ENCODE measurements at places on chromosomes 3 and 15.

GRCh38 chr15:78642331-78642730, 1.3 kb upstream of the CHRNB4 start:
- no peak for DNase-seq

GRCh38 chr3:107913701-107914100, 177.1 kb downstream of the CD47 start:
- no peak for DNase-seq

DNA sequence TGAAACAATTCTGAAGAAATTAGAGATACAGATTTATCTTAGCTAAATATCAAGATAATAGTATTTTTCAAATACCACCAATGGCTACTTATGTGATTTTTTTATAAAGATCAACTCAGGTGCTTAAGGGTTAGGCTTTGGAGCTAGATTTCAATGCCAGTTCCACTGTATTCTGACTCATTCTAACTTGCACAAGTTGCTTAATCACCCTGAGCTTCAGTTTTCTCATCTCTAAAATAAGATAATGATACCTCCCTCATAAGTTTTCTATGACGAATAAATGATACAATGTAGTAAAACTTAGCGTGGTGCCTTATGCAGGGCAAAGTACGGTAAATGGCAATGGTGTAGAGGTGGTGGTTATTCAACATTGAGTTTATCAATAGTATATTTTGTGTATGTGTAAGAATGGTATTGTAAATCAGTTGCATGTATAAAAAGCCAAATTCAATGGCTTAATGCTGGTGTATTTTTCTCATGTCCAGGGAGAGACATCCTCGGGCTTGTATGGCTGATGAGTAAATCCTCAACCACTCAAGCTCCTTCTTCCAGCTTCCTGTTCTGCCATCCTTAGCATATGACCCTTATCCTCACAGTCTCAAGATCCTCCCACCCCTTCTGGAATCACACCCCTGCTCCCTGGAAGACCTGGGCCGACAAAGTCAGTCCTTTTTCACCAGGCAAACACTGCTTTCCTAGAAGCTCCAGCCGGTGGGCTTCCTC, 505.9 kb upstream of the CFAP20DC start:
- DNase-seq = no peak

DNA sequence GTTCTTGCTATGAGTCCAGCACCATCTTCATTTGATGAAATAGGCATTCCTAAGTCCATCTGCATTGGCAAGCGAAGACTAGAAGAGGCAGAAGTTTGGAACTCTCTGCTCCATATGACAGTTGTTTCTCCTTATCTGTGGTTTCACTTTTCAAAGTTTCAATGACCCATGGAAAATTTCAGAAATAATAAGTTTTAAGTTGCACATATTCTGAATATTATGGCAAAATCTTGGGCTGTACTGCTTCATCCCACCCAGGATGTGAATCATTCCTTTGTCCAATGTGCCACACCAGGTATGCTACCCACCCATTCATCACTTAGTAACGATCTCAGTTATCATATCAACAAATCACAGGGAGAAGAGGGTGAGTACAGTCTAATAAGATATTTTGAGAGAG, 647.9 kb downstream of the GRM7 start:
- DNase-seq = no peak

- no peak for DNase-seq
These were observed 179.6 kb downstream of the NSMCE3 start for GRCh38 chr15:29089731-29090616.

- DNase-seq = no peak
These were observed 256.0 kb upstream of the ZPLD1 start for GRCh38 chr3:102178817-102179216.

- DNase-seq = no peak
These were observed 530 bp upstream of the FBXL22 start for GRCh38 chr15:63596676-63597037.

GRCh38 chr3:160217675-160218074, 7.5 kb upstream of the C3orf80 start:
- no peak for DNase-seq

DNA sequence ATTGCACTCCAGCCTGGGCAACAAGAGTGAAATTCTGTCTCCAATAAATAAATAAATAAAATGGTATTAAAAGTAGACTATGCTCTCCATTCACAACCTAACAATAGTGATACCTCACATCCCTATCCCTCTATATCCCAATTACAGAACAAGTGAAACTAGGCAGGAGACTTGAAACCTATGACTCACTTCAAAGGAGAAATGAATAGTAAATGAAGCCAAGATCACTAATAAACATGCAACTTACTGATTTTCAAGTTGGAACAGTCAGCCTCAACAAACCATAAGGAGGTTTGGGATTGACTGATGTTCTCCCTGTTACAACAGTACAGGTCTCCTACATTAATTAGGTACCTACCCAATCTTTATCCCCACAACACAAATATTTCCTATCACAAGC, 103.4 kb downstream of the GSK3B start:
- no peak for DNase-seq

- no peak for DNase-seq
These were observed 202.2 kb upstream of the ADAMTS9 start for GRCh38 chr3:64890006-64890405.

Measured in hematopoietic multipotent progenitor cell treated with erythropoietin and hydrocortisone succinate and interleukin-3 and kit ligand, for 8 days (in vitro differentiated cells).